NK-92 treated with Interleukin-12 subunit alpha and Interleukin-12 subunit beta, amount 100 ng/mL, for 24 hours (cell line): ENCODE measurements at places on chromosomes 6 and 20.

DNA sequence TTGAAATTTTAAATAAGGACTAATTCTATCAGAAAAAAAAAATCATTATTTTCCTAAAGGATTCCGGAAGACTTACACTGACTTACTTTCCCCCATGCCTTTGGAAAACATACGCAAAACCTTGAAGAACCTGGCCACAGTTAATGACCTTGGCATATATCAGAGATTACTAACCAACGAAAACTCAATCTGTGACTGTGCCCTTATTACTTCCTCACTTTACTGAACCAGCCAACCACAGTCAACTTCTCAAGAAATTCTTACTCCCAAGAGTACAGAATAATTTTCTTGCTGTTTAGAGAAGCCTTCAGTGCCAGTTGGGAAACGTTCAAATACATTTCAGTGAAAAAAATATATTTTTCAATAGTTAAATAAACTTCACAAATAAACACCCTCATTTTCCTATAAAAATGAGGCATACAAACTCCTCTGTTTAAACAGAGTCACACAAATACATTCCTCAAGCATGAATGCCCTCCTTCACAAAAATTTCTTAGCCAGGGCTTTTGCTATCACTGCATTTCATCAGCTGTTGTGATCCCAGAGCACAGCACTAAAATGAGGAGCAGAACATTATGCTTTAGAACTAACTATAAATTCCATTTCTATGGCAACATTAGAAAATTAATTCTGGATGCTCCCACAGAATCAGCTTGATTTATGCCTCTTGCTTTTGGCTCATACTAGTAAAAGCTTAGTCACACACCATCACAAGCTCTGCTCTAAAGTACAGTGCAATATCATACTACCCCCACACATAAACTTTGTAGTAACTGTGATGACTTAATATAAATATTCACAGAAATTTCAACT, 117.6 kb downstream of the DST start:
- DNase-seq = no peak

DNA sequence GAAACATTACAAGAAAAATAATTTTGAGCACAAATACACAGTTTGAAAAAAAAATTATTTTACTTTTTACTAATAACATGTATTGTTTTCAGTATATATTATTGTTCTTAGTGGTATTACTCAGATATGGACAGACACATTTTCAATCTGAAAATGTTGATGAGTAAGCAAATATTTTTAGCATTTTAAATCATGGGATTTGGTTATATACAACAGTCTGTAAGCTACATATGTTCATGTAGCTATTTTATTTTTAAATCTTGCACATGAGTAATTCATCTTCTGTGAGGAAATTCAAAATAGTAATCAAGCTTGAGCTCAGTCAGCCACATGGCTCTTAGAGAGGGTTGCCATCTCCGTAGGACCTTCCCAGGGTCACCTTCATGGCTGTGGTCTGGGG, 471.9 kb downstream of the QKI start:
- no peak for DNase-seq

DNA sequence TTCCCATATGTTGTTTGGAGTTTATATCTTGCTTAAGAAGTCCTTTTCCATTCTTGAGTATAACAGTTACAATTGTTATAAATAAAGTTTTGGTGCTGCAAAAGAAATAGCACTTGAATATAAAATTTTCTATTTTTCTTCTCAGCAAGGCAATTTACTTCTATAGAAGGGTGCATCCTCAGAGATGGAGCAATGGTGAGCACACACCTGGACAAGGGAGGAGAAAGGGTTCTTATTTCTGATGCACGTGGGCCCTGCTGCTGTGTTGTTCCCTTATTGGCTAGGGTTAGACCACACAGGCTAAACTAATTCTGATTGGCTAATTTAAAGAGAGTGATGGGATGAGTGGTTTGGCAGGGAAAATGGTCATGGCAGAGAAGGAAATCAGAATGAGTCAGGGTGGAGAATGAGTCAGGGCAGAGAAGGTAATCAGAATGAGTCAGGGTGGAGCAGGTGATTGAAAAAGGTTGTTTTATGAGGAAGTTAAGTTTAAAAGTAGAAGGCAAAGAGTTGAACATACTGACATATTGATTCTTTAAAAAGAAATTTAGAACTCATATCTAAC, 38.0 kb downstream of the CST8 start:
- no peak for DNase-seq

DNA sequence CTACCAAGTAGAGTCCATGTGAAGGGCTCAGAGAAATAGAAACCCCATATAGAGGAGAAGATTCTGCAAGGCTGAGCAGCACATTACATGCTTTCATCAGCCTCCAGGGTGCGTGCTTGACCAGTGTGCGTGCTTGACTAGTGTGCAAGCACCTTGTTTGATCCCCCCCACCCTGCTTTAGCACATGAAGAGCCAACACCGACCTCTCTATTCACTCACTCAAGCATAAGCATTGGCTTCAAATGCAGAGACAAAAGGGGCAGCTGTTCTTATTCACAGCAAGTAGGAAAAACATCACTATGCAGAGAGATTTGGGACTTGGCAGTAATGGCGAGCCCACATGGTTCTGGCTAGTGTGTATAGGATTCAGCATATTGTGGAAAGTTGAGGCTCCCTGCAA, 278.7 kb upstream of the RNF217 start:
- DNase-seq = no peak

- DNase-seq = no peak
Observed at GRCh38 chr20:50403565-50404418, 106.4 kb upstream of the PTPN1 start.

DNA sequence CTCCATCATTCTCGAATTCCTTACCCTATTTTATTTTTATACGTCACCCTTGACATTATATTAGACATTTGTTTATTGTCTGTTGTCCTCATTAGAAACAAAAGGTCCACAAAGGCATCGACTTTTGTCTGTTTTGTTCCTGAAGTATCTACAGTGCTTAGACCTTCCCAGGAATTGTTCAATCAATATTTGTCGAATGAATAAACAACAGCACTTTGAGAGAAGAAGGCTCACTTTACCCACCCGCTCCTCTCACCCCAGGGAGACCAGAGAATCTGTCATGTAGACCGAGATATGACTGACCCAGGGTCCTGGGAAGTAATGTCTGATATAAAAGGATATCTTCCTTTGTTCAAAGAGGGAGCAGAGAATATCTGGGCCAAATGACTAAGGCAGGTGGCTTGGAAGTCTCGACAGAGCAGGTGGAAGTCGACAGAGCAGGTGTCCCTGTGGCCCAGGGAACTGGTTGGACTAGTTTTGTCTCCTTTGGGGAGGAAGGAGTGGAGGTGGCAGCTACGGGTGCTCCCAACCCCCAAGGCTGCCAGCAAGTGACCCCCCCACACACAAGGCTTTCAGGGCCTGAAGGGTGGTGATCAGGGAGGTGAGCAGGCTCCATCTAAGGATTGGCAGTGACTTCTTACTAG, 14.8 kb upstream of the CHMP4B start:
- DNase-seq = no peak

DNA sequence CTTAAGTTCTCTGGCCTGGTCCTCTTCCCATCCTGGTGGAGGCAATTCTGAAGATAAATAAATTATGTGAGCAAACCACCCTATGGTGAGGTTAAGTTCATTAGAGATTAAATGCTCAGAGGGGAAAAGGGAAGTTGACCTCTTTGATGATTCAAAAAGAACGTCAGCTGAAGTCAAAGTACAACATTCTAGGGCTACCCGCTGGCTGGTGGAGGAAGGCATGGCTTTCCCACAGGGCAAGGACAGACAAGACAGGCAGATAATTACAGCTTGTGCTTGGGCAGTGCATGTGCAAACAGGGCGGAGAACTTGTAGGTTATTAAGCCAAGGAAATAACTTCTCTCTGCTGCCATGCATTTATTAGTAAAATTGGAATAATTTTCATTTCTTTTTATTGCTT, 91.0 kb upstream of the SLC24A3 start:
- DNase-seq = no peak

DNA sequence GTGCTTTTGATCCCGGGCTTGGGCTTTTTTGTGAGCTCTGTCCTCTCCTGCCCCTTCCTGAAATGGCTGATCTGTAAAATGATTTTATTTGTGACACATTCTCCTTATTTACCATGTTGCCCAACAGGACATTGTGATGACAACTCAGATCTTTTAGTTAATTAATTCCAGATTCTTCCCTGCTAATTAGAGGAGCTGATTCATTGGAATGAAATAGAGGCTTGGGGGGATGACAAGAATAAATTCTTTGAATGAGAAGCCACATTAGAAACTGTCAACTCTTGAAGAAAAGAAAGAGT, 26.1 kb upstream of the GABRR1 start:
- no peak for DNase-seq

DNA sequence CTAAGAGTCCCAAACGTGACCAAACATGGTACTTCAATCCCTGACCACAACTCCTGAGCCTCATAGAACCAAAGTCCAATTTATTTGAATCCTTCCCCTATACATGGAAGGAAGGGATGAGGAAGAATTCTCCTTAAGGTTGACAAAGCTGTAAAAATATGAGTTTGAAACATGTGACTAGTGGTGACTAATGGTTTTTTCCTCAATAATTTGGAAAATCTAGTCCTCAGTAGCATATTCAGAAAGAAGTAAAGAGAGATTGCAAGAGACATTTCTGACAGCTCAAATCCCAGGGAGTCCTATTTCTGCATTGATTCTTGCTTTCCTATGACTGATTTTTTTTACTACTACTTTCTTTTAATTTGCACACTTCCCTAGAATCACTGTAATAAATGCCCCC, 443.7 kb downstream of the FRK start:
- no peak for DNase-seq

DNA sequence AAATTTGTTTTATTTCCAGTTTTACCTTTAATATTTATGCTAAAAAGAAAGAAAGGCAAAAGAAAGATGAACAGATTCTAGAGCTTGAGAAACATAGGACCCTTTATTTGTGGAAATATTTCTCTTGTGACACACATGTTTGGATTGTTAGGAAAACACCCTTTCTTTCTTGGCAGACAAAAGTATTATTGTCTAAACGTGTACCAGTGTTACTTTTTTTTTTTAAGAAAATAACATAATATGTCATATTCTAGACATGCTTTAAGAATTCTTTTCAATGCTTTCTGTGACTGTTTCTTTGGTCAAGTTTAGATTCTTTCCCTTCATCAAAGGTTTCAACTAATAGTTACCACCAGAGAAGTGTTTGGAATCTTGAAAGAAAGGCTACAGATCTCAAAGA, 183.4 kb upstream of the CNR1 start:
- no peak for DNase-seq

GRCh38 chr6:143062551-143062950, 1.9 kb downstream of the AIG1 start:
- no peak for DNase-seq
